ENCODE measurements at places on chromosomes 5 and 9. TPM values are rescaled to one million over a fixed set of nuclear protein-coding genes. Genes with fewer than 3 reads are reported as not detected.
A peak's percentile ranks its signal among the peaks of the same experiment; 100 is the strongest.

GRCh38 chr5:75509956-75510355, 1.5 kb downstream of the CERT1 start:
- peak; percentile 14 for DNase-seq

DNA sequence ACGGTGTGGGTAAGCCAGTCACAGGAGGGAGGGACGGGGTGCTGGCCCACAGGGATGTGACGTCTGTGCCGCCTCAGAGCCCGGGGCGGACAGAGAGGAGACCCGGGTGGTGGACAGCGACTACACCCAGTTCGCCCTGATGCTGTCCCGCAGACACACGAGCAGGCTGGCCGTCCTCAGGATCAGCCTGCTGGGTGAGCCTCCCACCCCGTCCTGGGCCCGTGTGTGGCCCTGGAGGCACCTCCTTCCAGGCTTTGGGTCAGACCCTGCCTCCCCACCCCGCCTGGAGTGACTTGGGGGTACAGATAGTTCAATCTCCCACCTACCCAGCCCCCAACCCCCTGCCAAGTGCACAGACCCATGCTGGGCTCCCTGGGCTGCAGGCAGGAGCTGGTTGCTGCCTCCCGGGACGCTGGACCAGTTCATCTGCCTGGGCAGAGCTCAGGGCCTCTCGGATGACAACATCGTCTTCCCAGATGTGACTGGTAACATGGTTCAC, 1.7 kb downstream of the LCN12 start:
- DNase-seq: no peak

DNA sequence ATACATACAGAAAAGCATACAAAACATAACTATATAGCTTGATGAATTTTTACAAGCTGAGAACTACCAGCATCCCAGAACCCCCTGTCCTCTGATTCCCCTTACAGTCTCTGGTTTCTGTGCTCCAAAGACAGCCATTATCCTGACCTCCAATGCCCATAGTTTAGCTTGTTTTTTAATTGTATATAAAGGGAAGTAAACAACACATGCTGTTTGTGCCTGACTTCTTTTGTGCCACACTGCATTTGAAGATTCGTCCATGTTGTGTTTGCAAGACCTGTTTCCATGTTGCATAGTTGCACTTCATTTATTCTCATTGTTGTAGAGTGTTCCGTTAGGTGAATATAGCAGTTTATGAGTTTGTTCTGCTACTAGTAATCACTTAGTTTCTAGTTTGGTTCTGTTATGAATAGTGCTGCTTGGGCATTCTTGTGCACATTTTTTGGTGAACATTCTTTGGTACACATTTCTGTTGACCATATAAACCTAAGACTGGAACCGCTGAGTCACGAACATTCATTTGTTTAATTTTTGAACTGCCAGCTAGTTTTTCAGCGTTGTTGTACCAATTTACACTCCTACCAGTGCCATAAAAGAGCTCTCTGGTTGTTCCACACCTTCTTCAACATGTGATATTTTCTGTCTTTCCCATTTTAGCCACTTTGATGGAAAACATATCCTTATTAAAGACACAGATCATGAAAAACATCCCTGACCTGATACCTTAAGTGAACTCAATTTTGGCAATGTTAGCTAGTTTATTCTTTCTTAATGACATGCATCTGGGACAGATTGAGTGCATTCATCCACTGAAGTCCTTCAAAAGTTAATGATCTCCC, 78.1 kb upstream of the ANXA1 start:
- no peak for DNase-seq

DNA sequence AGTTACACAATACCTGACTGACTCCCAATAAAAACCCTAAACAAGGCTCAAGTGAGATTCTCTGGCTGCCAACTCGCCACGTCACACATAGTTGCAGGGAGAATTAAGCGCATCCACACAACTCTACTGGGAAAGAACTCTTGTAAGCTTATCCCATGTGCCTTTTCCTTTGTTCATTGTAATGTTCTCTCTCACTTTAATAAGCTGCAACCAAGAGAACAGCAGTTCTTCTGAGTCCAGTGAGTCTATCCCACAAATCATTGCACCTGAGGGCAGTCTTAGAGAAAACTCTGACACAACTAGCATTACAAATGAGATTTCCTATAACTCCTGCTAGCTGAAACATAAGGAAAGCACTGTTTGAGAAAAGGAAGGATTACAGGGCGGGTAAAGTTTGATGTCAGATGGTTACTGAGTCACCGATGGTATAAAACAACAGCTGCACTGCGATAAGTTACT, 27.4 kb downstream of the CENPK start:
- peak; percentile 43 for DNase-seq

DNA sequence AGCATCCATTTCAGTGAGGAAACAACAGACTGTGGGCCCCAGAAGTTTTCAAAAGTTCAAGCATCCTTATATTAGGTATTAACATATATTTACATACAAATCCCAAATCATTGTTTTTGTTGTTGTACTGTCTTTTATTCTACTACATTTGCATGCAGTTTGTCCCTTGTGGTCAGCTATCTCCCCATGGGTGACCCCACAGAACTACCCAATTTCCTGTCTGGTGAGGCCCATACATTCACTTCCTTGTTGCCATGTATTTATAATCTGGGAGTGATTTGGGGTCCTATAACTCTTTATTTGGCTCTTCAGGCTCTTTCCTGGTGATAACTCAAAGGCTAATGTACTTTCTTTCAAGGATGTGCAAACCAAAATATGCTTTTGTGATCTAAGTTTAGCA, 3.3 kb upstream of the CD180 start:
- DNase-seq: no peak

- DNase-seq: no peak
Observed at GRCh38 chr5:157241483-157241882, 24.4 kb upstream of the CYFIP2 start.

DNA sequence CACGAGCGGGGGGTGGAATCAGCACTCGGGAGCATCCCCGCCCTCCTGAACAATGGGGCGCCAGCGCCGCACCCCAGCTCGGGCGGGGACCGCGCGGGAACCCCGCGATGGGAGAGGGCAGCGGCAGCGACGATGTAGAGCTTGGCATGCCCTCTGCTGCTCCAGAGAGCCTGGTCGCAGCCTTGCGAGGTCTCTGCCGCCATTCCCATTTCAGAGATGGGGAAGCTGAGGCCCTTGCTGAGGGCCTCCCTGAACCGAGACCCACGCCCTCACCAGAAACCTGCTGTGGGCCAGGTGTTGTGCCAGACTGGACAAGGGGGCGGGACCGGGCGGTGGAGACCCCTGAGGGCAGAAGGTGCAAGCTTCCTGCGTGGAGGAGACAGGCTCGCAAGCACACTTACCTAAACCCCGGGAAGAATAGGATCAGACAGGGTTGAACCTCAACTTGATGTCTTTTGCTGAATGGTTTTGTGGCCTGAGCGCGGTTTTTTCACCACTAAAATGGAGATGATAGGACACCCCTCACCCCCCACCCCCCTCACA, 647 bp upstream of the MEGF9 start:
- DNase-seq: no peak

DNA sequence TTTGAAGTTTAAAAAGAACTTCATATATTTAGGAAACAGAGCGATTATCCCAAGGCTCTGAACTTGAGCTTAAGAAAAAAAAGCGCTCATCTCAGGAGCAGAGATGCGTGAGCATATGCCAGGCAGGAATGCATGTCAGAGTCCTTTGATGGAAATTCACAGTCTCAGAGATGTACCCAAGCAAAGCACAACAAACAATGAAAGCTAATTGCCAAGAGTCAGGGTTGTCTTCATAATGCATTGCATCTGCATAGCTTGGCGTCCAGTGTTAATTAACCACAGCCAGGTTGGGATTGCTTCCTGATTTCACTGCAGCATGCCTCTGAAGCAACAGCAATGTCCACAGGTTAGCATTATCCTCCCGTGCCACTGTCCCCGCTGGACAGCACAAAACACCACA, 907.0 kb upstream of the DMAC1 start:
- DNase-seq: no peak

- DNase-seq: no peak
Observed at GRCh38 chr5:115392611-115393010, 96.2 kb upstream of the CCDC112 start.

GRCh38 chr9:130095872-130096271, 42.2 kb downstream of the GPR107 start:
- DNase-seq: no peak

ANKRD34B gene
- total RNA-seq: not detected

GPR151 gene
- not detected for total RNA-seq

SLCO6A1 gene
- total RNA-seq: not detected

PPP3R2 gene
- total RNA-seq: not detected

TLR4 gene
- 4.3 TPM for total RNA-seq
